Left hindlimb (tissue), 1 donor: ENCODE measurements at places on chromosomes 5 and 9.

GRCh38 chr5:91382530-91383026 lies 539 bp downstream of the ARRDC3 start:
- DNase-seq: no peak

- no peak for DNase-seq
Measured at GRCh38 chr9:2613730-2614271, 7.8 kb upstream of the VLDLR start.

DNA sequence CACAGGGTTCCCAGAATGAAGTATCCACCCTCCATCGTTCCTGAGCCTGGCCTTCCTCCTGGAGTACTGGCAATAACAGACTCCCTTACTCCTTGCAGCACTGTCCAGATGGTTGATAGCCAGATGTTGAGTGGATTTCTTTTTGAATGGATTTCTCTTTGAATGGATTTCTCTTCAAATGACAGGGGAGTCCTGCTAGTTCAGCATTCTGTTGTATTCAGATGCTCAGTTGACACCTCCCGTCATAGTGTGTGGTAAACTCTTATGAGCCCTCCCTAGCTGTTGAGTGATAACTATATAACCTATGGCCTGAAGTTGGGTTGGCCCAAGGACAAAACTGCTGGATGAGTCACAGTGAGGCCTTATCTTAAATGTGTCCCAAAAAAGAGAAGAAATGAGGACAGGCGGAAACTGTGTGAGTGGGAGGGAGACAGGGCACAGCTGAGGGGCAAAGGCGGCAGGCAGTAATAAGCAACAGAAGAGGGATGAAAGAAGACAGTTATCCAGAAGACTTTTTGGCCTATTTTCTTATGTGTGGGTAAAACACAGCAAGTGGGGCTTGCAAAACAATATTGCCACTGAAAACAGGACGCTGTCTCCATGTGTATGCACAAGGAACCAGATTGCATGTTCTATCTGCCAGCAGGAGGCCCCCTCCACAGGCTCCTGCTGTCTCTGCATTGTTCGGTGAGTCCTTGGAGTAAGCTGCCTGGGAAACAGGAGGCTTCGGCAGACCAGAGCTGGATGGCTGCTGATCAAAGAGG lies 209.5 kb upstream of the S1PR3 start:
- DNase-seq: no peak

DNA sequence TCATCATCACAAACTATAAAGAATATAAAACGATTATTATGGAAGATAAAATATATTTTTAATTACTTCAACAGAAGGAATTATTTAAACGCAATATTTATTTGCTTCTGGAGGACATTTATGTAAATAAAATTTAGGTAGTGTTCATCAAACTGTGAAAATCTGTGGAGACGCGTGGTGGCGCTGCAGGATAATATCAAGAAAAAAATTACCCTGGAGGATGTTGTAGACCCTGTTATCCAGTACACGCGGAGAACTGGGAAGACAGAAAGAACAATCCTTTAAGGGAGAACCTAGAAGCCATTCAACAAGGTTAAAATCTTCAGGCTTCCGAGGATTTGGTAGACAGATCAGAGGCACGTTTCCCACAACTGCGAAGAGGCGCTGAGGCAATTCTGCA lies at the start of gene PCDHB12:
TSS of gene PCDHB12 (plus strand) at position 242 of the 400 bp plus-strand sequence. CDS start 189 bp downstream, outside the sequence.
- DNase-seq: no peak

- no peak for DNase-seq
Measured at GRCh38 chr5:170297589-170298462, at the start of gene LCP2. LCP2 (minus strand) TSS chr5:170297777; CDS start chr5:170297611, 166 bp downstream.

DNA sequence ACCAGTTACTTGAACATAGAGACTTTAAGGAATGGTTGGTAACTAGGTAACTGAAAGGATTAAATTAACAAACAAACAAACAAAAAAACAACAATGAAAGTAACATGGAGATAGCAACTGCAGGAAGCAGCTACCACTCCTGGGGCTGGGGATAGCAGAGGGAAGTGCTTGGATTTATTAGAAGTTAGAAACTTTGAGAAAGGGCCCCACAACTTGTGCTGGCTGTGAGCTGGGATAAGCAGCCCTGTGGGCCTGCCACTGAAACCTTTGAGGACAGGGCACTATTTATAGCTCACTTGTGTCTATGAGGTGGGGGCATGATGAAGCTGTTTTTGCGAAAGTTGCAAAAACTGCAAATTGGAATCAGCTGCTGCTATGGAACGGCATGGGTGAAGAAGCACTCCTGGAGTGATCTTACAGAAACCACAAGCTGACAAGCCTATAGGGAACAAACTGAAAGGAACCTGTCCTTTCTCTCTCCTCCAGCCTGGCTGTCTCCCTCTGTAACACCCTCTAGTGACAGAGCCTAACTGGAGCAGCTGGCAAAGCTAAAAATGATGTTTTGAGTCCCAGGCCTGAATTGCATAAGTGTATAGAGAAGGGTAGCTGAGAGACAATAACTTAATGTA lies 91.4 kb upstream of the RANBP6 start:
- DNase-seq: peak; percentile 31

DNA sequence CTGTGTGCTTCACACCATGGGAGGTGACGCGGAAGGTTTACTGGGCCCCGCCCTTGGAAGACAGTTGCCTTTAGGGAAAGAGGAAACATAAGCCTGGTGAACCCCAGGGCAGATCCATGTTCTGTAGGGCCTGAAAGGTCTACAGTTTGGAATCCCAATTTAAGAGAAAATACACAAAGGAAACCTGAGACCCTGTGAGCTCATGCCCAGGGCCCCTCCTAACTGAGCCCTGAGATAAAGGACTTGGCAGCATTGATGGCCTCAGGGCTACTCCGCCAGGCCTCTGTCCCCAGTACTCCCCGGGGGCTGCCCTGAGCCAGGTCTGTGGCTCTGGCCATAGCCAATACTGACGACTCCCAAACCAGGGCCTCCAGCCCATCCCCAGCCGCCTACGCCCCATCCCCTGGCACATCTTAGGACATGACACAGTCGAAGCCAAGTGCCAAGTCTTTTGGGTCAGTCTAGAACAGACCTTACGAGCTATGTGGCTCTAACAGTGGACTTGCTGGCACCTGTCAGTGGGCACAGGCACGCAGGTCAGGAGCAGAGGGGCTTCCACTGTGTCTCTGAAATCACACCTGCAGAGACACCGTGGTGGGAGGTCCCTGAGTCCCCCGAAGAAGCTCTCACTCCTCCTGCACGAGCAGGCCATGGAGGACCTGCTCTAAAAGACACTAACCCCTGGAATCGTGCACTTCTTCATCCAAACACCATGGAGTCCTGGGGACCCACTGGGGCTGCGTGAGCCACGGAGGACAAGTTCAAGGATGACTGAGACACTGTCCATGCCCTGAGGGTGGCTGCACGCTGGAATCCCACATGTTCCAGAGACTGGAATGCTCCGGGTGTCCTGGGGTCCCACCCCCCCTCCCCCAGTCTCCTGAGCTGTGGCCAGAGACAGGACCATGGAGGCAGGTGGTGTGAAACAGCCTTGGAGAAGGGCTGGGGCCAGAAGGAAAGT lies 40.3 kb upstream of the BARHL1 start:
- DNase-seq: no peak
